ENCODE measurements at places on chromosomes 16 and 17. TPM values are rescaled to one million over a fixed set of nuclear protein-coding genes. Genes with fewer than 3 reads are reported as not detected.

The PLD6 gene
- 6.6 TPM for total RNA-seq

The GPR139 gene
- total RNA-seq, result not detected

The PYY gene
- not detected for total RNA-seq

The SMYD4 gene
- total RNA-seq, result 6.3 TPM

The FUS gene
- total RNA-seq, result 17.2 TPM

The CDRT15L2 gene
- total RNA-seq, result not detected

DNA sequence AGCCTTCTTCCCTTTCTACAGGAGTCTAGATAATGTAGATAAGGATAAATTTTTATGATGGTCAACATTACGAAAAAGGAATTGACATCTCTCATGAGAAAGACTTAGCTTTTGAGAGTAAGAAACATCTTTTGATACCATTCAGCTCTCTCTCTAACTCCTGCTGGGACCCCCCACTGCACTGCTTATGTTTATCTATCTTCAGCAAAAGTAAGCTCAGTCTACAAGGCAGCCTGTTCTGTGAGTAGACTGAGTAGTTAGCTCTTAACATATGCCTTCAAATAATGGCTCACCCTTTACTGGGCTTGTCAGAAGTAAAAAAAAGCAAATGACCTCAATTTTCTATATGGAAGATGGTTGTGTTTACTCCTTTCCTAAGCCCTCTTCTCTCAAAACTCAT is 372.2 kb upstream of the CDH11 start:
- DNase-seq, result no peak

DNA sequence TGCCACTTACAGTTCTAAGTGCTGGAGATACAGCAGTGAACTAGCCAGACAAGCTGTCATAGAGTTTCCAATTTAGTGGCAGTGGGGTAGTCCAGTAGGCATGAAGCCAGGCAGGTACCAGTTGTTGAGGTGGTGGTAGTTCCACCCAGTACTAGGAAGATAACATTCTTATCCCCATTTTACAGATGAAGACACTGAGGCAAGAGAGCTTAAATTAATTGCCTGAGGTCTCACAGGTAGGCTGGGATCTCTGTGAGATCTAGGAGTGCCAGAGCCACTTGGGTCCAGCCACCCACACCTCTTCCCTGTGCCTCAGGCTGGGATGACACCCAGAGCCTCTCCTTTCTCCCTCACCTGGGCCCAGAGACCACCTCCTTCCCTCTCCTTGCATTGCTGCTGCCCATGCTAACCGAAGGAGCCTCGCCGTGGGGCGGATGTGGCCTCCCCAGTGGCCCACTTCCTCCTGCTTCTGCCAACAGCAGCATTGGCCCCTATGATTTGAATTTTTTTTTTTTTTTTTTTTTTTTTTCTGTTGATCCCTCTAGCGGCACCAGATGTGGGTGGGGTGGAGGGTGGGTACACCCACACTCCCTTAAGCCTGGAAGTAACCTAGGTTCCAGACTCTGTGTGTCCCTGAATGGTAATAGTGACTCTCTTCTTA is 114.0 kb downstream of the PRKCB start:
- no peak for DNase-seq

DNA sequence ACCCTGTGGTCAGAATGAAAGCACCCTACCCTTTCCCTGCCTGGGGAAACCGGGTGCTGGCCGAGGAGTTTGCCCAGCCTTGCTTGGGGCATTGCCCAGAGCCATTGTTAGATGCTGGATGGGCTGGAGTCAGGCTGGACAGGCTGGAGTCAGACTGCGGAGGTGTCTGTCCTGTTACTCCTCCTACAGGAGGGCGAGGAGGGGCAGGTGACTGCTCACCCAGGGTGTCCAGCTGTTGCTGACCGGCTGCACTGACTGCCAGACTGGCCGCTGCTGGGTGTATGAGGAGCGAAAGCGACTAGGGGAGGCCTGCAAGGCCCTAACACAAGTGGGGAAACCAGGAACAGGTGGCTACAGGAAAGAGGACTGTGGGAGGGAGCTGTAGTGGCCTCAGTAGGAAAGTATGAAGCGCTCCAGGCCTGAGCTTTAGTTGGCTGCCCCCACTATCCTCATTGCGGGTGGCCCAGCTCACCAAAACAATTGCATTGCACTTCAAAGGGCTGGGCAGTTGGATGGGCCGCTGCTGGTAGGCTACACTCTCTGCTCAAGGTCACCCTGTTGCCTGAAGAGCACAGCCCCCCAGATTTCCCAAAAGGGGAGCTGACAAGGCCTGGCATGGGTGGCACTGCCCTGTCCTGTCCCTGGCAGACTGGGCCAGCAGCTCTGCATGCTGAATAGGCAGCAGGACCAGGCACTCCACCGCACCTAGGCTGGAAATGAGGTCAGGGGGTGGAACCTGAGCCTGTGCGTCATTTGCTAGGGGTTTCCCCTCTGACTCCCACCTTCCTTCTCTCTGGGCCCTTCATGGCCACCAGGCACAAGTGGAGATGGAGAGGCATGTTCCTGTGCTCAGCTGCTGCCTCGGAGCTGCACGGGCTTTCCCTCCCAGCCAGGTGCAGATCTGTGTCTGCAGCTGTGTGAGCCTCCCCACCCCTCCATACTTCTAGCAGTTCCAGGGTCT is 18.4 kb downstream of the LDHD start:
- no peak for DNase-seq

- no peak for DNase-seq
Measured at GRCh38 chr16:80591071-80591915, 50.5 kb downstream of the DYNLRB2 start.

- DNase-seq, result peak; percentile 100
Measured at GRCh38 chr17:79919164-79919585, 79.9 kb upstream of the CBX4 start.

DNA sequence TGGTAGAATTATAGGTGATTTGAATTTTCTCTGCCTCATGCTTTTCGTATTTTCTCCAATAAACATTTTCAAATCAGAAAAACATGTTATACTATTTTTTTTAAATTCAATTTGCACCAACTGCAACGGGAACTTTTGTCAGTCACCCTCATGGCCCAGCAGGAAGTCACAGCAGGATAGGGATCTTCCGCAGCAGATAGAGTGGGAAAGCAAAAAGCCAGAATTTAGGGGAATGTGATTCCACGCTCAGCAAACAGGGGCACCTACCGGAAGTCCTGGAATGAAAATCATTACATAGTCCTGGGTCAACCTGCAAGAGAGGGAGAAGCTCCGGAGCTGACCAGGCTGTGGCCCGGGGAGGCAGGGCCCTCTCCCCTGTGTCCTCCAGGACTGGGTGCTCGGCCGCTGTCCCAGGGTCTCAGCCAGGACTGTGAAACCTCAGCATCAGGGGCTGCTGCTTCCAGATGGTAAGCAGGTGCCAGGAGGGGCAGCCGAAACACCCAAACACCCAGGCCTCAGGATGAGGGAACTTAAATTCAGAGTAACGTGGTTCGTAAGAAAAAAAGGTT is 3.9 kb downstream of the SLC47A2 start:
- DNase-seq, result no peak

GRCh38 chr17:70520447-70520846 is 351.1 kb downstream of the KCNJ2 start:
- no peak for DNase-seq

- no peak for DNase-seq
Measured at GRCh38 chr16:50816901-50817555, 75.1 kb downstream of the CYLD start.

GRCh38 chr17:81890447-81891302 is 711 bp downstream of the ALYREF start:
- no peak for DNase-seq

DNA sequence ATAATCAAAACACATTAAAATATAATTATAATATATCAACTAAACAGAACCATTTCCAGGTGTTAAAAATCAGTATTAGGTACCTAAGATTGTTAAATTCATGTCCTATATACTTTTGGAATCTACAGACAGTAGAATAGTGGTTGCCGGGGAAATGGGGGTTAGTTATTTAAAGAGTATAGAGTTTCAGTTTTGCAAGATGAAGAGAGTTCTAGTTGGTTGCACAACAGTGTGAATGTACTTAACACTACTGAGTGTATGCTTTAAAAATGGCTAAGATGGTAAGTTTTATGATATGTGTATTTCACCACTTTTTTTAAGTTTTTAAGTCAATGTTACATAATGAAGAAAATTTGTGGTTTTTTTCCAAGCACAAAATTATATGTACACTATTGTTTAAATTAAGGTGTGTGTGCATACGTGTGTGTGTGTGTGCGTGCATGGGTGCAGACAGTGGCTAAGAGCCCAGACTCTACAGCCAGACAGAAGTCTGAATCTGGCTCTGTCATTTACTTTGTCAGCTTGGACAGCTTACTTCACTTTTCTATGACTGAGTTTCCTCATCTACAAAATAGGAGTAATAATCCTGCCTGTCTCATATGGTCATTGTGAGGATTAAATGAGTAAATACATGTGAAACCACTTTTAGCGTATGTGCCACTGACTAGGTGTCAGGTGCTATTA is 25.3 kb upstream of the PHAF1 start:
- no peak for DNase-seq

- DNase-seq, result no peak
Measured at GRCh38 chr17:29617481-29618271, 5.0 kb downstream of the CORO6 start.

GRCh38 chr17:57260325-57261083 is 4.2 kb downstream of the MSI2 start:
- no peak for DNase-seq
